RPMI7951 (cell line): ENCODE measurements at places on chromosomes 11 and 22. TPM values are rescaled to one million over a fixed set of nuclear protein-coding genes. Genes with fewer than 3 reads are reported as not detected.

DNA sequence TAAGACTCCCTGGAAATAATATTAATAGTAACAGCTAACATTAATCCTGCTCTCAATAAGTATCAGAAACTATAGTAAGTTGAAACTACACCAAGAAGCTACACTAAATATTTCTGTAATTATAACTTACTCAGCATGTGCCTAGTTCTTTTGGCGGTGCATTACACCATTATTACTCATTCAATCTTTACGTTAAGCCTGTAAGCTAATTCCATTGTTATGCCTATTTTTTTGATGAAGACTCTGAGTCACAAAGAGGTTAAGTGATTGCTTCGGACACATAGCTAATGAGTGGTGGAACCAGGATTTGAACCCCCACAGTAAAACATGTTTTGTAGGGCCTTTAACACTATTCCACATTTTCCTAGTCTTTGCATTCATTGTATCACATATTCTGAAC lies 111.6 kb downstream of the RASSF10 start:
- DNase-seq = peak; percentile 63

The MPEG1 gene
- not detected in 2 replicates for total RNA-seq

DNA sequence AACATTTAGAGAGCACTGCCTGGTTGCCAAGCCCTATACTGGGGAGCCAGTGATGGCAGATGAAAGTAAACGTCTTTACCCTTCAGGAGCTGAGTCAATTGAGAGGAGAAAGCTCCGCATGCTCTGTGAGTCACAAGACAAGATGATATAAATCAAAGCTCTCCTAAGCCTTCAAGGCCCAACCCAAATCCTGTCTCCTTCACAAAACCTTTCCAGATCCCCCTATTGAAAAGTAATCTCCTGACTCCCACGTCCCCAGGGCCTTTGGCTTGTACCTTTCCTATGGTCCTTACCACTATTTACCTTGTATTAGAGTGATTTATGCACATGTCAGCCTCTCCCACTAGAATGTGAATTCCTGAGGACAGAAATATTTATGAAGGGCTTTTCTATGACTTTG lies 230.1 kb upstream of the TENM4 start:
- no peak for DNase-seq

DNA sequence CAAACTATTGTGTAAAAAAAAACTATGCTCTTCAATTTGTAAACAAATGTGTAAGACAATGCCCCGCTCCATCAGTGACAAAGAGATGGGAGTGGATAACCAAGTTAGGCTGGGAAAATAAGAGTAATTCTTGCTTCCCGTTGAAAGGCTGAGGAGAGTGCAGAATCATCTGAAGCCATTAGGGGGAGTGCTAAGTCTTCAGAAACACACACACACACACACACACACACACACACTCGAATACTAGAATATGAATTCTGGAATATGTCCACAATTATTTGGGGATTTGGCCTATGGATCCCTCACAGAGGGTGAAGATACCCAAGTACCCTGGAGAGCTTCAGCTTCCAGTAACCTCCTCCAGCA lies 27.8 kb upstream of the ROBO3 start:
- DNase-seq = peak; percentile 85

- no peak for DNase-seq
These were observed 10.7 kb downstream of the TSPAN18 start for GRCh38 chr11:44737245-44738085.

- peak; percentile 79 for DNase-seq
These were observed 52.0 kb downstream of the KCNJ1 start for GRCh38 chr11:128814856-128815705.

DNA sequence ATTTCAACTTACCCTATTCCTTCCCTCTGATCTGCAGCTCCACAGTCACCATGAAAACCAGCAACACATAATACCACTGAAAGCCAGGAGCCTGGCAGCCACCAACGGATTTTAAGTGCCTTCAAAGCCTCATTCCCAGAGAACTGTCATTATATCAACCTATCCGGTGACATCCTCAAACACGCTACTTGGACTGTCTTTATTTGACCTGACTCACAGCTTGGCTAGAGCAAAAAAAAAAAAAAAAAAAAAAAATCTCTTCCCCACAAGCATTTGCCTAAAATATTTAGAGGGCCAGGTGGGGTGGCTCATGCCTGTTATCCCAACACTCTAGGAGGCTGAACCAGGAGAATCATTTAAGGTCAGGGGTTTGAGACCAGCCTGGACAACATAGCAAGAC lies 32.4 kb upstream of the ARHGAP32 start:
- peak; percentile 12 for DNase-seq

- no peak for DNase-seq
These were observed 1.4 kb downstream of the TNNI2 start for GRCh38 chr11:1839924-1840779.

The IGF2 gene
- total RNA-seq = not detected in 2 replicates

The RBM4B gene
- total RNA-seq = 20.7 and 25.4 TPM in 2 replicates

- no peak for DNase-seq
These were observed 57.1 kb downstream of the ARHGAP8 start for GRCh38 chr22:44809456-44809855.
